ENCODE measurements at places on chromosomes 7 and 10. TPM values are rescaled to one million over a fixed set of nuclear protein-coding genes. Genes with fewer than 3 reads are reported as not detected.

DNA sequence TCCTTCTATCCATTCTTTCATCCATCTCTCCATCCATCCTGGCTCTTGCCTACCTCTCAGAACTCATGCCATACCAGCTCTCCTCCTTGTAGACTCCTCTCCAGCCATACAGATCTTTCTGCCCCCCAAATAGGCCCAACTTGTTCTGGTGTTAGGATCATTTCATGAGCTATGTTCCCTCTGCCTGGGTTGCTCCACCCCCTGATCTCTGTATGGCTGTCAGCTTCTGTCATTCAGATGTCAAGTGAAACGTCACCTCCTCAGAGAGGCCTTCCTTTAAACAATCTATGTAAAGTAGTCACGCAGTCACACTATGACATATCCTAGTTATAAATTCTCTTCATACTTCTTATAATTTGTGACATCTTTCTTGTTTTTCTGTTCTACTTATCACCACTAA is 42.3 kb upstream of the PNLIPRP3 start:
- no peak for DNase-seq

- no peak for DNase-seq
These were observed 10.9 kb upstream of the FRAT1 start for GRCh38 chr10:97307866-97308780.

GRCh38 chr7:75891815-75892411 is 13.1 kb downstream of the RHBDD2 start:
- no peak for DNase-seq

GRCh38 chr7:81488210-81488609 is 281.6 kb downstream of the HGF start:
- DNase-seq: no peak

DNA sequence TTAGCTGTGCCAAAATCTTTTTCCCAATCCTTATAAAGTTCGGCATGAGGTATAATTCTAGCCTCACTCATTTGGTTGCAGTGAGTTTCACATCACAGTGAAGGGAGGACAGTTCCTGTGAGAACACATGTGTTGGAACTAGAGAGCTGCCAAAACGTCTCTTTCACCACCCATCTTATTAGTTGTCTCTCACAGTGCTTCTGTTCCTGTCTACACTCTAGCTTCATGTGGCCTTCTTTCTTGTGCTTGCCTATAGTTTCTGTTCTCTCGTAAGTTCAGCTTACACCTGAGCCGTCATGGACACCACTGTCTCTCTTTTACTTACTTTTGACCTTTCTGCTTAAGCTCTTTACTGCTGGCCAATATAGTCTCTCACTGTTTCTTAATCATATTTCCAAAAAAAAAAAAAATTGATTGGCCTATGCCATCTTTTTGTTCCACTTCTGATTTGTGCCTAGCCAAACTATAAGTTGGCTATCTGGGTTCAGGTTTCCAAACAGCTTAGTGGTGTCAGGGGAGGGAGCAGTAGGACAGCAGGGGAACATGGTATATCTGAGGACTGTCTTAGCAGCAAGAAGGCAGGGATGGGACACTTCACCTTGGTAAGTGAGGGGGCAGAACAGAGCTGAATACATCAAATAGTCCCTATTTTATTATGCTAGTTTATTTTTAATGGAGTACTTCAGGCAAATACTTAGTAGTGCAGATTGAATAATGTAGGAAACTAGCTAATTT is 38.0 kb downstream of the ZNRF2 start:
- DNase-seq: peak; percentile 11

DNA sequence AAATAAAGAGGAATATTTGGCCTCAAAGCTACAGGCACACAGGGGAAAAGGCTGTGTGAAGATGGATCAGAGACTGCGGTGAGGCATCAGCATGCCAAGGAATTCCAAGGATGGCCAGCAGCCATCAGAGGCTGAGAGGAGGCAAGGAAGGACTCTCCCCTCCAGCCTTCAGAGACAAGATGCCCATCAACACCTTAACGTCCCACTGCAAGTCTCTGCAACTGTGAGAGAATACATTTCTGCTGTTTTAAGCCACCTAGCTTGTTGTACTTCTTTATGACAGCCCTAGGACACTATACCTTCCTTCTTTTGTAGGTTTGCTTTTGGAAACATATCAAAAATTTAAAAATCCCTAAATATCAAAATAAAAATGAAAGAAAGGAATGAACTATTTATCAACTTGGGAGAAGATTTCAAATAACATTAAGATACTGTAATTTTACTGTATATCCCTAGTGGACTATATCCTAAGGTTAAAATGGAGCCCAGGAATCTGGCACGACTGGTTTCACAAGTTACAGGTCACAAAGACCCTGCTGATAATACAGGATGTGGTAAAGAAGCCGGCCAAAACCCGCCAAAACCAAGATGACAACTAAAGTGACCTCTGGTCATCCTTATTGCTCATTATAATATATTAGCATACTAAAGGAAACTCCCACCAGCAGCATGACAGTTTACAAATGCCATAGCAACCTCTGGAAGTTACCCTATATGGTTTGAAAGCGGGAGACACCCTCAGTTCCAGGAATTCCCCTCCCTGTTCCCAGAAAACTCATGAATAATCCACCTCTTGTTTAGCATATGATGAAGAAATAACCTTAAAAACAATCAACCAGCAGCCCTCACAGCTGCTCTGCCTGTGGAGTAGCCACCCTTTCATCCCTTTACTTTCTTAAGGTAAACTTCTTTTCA is 185.2 kb downstream of the AVL9 start:
- no peak for DNase-seq

DNA sequence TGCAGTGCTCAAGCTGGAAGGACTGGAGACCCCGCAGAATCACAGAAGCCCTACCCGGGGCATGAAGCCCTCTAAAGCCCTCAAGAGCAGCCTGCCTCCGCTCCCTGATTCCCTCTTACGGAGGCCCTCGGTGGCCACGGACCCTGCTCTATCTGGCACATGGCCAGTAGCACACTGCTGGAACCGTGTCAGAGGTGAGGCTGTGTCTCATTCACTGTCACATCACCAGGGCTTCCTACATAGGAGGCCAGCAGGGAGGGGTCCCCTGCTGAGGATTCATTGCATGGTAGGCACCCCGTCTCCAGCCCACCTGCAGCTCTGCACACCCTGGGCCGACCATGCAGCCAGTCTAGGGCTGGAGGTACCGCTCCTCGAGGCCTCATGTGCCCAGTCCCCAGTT is 259.2 kb downstream of the TNS3 start:
- no peak for DNase-seq

GRCh38 chr7:131507592-131508331 is 48.7 kb downstream of the PODXL start:
- DNase-seq: peak; percentile 67

DNA sequence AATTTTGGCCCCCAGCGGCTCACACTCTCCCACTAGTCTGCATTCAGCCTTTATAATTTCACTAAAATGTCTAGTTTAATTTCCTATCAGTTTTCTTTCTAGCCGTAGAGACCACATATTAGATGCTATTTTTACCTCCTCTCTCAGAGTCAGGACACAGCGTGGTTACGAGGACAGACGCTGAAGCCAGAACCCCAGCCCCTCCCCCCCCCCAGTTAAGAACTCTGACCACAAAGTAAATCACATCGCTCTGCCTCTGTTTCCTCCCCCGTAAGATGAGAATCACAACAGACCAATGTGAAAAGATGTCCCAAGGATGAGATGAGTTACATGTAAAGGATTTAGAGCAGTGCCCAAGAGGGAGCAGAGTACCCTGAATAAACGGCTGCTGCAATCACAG is 11.1 kb upstream of the TARP start:
- DNase-seq: no peak

- peak; percentile 44 for DNase-seq
These were observed 51.3 kb downstream of the PWWP2B start for GRCh38 chr10:132448248-132448731.

DNA sequence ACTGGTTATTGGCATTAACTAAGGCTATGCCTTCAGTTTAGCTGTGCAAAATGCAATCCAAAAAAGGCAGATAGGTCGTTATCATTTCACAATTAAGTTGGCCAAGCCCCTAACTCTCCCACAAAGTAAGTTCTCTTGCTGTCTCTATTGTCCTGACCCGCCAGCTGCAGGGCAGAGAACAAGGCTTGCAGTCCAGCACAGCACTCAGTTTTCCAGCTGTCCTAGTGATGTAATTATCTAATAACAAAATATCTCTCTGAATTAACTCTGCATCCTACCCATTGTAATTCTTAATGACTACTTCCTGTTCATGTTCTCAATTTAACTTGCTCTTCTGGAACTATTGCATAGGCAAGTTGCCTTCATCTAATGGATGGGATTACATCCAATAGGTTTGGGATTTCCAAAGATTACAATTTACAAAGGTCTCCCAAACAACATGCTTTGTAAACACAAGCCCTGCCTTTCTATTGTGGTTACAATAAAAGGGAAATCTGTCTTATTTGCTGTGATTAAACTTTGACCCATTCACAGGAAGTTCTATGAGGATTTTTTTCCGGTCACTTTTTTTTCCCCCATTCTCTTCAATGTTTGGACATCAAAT is 55.2 kb downstream of the CDK6 start:
- no peak for DNase-seq

GRCh38 chr7:101166648-101166908 is 1.2 kb upstream of the VGF start:
- no peak for DNase-seq

DNA sequence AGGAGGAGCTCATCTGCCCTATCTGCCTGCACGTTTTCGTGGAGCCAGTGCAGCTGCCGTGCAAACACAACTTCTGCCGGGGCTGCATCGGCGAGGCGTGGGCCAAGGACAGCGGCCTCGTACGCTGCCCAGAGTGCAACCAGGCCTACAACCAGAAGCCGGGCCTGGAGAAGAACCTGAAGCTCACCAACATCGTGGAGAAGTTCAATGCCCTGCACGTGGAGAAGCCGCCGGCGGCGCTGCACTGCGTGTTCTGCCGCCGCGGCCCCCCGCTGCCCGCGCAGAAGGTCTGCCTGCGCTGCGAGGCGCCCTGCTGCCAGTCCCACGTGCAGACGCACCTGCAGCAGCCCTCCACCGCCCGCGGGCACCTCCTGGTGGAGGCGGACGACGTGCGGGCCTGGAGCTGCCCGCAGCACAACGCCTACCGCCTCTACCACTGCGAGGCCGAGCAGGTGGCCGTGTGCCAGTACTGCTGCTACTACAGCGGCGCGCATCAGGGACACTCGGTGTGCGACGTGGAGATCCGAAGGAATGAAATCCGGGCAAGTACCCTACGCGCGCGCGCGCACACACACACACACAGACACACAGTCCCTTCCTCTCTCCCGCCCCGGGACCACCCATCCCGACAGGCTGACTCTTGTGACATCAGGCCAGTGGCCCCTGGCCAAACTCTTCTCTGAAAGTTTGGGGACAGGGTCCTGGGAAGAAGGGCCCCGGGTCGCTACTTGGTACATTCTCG is 538 bp downstream of the TRIM8 start:
- DNase-seq: peak; percentile 70

- no peak for DNase-seq
These were observed 80.4 kb downstream of the CNNM2 start for GRCh38 chr10:102998399-102998907.

- DNase-seq: no peak
These were observed 90.7 kb downstream of the APBB1IP start for GRCh38 chr10:26528715-26529393.

DNA sequence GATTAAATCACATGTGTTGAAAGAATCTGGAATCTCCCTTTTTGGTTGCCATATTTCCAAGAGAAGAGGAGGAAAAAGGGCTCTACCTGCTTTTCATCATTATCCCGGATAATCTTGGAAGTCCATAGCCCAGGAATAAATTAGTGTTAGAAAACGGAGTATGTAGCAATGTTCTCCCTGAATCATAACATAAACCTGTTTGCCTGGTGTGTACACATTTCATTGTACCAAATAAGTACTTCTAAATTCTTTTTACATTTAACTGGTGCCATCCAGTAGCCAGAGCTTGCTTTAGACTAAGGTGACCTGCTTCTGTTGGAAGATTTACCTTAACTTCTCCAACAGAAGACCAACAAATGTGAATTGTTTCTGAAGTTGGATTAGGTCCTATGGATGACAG is 182.3 kb upstream of the C7orf33 start:
- no peak for DNase-seq

- no peak for DNase-seq
These were observed 4.8 kb upstream of the POLR1F start for GRCh38 chr7:19713676-19714075.

- no peak for DNase-seq
These were observed at the start of gene TACC2 for GRCh38 chr10:121988361-121989324. Gene TACC2, plus strand, starts transcription at chr10:121989163. Its CDS starts 32,819 bp downstream, at chr10:122021982.

DNA sequence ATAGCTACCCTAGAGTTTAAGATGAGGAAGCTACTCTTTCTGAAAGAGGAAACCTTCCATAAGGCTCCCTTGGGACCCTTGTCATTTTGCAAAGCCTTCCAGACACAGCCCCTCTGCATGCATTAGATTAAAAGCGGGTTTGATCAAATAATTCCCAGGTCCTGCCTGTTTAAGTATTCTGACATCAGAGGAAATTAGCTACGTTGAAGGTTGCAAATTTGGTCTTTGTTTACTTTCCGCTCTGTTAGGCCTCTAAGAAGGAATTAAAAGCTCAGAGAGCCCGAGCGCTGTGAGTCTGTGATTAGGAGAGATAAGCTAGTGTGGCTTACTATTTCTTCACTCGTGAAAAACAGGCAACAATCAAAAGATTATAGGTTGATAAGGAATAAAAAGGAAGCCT is 1.4 kb upstream of the THSD7A start:
- no peak for DNase-seq

DNA sequence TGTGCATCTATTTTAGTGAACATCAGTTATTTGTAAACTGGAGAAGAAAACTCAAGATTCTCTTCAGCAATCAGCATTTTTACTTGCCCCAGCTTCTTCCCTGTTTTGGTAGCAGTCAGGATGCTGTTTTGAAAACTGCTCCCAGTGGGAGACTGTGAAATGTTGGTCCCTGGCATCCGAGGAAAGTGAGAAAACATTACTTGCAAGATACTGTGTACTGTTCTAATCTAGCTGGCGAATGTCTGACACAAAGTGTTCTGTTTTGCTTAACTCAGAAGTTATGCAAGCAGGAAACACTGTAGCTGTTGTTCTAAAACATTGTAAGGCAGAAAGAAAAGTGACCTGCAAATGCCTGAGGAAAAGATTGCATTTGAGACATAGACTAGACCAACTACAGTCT is 171.8 kb upstream of the POM121L12 start:
- DNase-seq: no peak

- DNase-seq: no peak
These were observed 486.0 kb upstream of the LRRN3 start for GRCh38 chr7:110604885-110605284.

Gene ACSM6
- total RNA-seq: not detected

Gene TAC1
- 0.31 TPM for total RNA-seq

Gene SUPV3L1
- total RNA-seq: 67.5 TPM

Gene FOXP2
- not detected for total RNA-seq

Gene STOX1
- 0.32 TPM for total RNA-seq

Gene SPDYE1
- total RNA-seq: not detected

Gene MRPL32
- 81.5 TPM for total RNA-seq
